ENCODE measurements at places on chromosomes 3 and 15.

DNA sequence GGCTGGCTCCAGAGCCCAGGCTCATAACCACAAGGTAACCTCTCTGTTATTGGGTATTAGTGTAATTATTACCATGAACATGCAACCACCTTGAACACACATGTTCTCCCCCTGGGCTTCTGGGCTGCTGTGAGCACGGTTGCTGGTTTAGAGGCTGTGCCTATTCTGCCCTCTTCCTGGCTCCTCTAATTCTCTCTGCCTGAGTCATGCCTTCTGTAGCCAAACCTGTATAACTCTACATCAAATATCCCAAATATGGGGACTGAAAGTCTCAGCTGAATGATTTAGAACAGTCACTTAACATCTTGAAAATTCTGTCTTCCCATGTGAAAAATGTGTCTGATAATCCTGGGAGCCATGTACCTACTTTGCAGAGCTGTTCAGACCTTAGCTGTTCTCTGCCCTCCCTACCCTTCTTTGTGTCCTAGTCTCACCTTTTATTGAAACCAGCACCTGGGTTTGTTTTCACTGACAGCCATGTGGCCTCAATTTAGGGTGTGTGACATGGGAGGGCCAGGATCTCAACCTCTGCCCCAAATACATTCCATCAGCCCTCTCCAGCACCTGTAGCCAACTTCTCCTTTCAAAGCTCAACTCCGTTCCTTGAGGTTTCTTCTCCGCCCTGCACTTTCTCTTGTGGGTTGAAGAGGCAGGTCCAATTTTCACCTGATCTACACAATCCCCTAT lies 60.7 kb downstream of the PDZRN3 start:
- DNase-seq: no peak

DNA sequence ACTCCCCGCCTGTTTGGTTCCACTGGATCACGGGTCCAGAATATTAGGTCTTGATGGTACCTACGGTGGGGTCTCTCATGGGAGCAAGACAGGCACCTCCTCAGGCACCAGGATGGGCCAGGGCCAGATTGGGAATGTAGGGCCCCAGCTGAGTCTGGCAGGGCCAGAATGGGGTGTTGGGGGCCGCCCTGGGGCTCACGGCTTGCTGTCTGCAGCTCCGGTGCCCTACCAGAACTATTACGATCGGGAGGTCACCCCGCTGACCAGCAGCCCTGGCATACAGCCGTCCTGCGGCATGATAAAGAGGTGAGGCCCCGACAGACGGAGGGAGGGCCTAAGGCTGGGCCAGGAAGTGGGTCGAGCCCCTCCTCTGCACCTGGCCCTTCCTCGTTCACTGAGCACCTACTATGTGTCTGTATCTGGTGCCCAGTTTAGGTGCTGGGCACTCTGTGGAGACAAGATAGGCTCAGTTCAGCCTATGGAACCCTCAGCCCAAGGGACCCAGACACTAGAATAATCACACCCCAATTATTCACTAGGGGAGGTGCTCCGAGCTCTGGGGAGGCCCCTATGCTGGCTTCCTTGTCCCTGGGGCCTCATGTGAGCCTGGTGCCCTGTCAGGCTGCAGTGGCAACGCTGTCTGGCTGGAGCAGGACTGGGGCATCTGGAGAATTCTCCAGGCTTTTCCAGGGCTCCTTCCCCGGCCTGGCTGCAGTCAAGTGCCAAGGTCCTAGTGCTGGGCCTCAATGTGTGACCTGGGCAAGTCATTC lies 37.9 kb downstream of the PSTPIP1 start:
- DNase-seq: no peak

- no peak for DNase-seq
These were observed 793.0 kb downstream of the EDEM1 start for GRCh38 chr3:5980475-5980874.

GRCh38 chr15:61483599-61483998 lies 254.5 kb upstream of the RORA start:
- no peak for DNase-seq

DNA sequence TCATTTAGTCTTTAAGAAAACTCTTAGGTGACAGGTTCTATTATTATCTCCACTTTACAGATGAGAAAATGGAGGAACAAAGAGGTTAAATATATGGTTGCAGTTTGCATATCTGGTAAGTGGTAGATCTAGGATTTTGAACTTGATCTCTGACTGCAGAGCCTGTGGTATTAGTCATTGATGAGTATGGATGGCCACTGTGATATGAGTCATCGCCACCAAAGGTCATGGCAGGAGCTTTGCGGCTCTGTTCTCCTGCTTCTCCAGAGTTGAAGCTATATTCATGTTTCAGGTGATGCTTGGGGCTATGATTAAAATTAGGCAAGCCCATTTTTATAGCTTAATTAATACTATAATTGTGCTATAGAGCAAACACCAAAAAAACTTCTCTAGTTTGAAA lies 306.2 kb upstream of the DPPA4 start:
- peak; percentile 61 for DNase-seq
